ENCODE measurements at places on chromosomes 5 and 9.

GRCh38 chr9:38057416-38058195, 11.4 kb downstream of the SHB start:
- DNase-seq = no peak

- no peak for DNase-seq
These were observed 24.7 kb downstream of the TRIM14 start for GRCh38 chr9:98094316-98094715.

GRCh38 chr5:128196791-128197190, 113.2 kb downstream of the SLC12A2 start:
- no peak for DNase-seq

- DNase-seq = no peak
These were observed 360.0 kb downstream of the OSTF1 start for GRCh38 chr9:75448281-75448680.

DNA sequence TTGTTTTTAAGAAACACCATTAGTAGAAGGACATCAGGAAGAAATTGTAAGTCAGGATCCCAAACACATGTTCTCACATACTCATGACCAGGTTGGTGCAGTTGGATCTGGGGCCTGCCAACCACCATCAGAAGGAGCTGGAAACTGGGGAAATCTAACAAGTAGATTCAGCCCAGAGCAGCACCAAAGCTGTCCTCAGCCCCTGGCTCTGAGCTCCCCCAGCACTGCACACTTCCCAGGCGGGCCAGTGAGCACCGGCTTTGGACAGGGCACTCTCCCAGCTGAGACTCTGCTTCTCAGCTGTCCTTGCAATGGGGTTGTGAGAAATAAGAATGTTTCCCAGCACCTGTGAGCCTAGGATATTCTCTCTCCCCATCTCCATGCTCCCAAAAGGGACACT, 162.5 kb downstream of the PAX5 start:
- no peak for DNase-seq

DNA sequence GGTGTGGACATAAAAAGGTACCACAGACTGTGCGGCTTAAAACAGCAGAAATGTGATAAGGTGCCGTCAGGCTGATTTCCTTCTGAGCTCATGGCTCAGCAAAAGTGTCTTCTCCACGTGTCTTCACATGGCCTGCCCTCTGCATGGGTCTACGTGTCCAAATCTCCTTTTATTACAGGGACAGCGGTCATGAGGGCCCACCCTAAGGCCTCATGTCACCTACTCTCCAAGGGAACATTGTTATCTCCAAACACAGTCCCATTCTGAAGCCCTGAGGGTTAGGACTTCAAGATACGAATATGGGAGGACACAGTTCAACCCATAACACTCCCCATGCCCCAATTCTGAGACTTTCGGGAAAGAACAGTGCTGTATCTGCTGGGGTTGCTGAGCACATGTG, 35.2 kb downstream of the COL23A1 start:
- DNase-seq = no peak

GRCh38 chr5:149605354-149605997, 24.2 kb downstream of the ARHGEF37 start:
- no peak for DNase-seq

- DNase-seq = no peak
These were observed 791 bp downstream of the SLC2A8 start for GRCh38 chr9:127397646-127398274.

GRCh38 chr9:123318961-123319421, 37.0 kb upstream of the CRB2 start:
- no peak for DNase-seq

DNA sequence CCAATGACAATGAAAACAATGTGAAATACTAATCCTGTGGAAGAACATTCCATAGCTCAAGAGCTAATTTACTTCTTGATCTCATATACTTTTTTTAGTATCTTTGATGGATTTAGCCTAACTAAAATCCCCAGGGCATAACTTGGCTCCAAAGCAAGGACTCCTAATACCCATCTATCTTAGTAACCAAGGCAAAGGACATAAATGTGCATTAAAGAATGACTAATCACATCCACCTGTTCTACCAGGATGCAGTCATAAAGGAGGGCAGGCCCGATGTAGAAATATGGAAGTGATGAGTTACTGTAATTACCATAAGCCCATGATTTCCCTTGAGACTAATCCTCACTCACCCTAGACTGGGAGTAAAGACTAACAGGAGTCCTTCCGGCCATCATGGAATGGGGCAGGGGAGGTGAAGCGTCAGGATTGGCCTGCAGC, 56.9 kb downstream of the KIF24 start:
- DNase-seq = no peak

DNA sequence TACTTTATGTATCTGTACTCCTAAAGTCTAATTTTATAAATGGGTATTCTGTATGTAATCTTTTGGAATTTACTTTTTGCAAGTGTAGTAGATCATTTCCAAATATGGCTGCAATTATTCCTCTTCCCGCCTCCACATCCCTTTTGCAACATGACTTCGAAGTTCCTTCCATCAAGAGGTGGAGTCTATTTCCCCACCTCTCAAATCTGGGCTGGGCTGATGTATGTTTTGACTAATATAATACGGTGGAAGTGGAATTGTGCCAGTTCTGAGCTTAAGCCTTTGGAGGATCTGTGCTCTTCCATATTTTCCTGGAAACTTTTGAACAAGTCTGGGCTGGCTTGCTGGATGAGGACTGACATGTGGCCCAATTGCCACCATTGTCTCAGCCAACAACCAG, 155.9 kb downstream of the FGF18 start:
- no peak for DNase-seq

GRCh38 chr9:2749485-2749884, 32.2 kb downstream of the KCNV2 start:
- DNase-seq = no peak

- DNase-seq = peak; percentile 68
These were observed at the start of gene TCF7 for GRCh38 chr5:134113902-134114875. TSS of gene TCF7 (plus strand) at chr5:134114681. CDS start at chr5:134114907, 226 bp downstream.

- no peak for DNase-seq
These were observed 137.1 kb downstream of the FOXD1 start for GRCh38 chr5:73311291-73312110.

DNA sequence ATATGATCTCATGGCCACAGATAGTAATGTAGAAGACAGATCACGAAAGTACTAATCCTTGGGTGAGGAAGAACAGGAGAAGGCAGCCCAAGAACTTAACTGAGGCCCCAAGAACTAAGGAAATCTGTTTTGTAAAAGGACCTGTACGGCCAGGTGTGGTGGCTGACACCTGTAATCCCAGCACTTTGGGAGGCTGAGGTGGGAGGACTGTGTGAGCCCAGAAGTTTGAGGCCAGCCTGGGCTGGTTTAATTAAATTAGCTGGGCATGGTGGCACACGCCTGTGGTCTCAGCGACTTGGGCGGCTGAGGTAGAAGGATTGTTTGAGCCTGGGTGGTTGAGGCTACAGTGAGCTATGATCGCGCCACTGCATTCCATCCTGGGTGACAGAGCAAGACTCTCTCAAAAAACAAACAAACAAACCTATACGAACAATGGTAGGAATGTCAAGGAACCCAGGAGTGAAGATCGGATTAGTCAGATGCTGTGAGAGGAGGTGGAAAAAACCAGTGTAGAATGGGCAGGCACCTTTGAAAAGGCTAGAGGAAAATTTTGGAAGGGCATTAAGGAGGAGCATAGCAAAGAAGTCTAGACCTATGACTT, 283.8 kb upstream of the DMRT1 start:
- DNase-seq = no peak

GRCh38 chr5:90981177-90981576, 401.9 kb downstream of the ARRDC3 start:
- no peak for DNase-seq

DNA sequence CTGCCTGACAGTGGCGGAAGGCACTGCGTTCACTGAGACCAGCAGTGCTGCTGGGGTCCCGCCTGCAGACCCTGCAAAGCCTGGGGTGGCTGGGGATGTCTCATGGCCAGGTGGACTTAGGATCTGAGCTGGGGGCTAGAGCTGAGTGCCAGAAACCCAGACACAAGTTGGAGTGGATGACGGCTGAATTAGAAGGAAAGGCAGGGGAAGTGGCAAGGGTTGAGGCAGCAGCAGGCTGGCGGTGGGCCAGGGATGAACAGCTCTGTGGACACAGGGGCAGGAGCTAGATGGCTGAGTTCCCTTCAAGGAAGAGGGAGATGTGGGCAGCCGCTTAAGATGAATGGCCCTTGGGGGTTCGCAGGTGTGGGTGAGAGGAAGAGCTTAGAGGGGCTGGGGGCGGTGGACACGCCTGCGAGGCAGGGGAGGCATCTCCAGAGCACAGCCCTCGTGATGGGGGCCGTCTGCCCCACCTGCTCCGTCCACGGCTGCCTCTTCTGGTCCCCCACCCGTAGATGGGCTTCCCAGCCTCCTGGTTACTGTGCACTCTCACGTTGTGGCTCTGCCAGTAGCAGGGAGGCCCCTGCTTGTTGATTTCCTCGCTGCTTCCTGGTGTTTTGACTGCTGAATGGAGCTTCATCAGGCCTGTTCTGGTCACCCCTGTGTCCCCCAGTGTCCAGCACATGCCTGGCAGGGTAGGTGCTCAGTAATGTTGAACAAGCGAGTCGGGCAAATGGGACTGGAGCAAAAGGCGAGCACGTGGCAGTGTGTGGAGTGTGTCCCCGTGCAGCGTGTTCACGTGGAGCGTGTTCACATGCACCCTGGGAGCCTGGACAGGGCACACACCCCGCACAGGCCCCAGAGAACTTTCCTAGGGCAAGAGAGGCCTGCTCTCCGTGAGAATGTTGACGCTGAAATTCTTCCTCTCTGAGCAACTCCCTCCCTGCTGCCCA, 168.2 kb downstream of the CACNA1B start:
- DNase-seq = no peak

DNA sequence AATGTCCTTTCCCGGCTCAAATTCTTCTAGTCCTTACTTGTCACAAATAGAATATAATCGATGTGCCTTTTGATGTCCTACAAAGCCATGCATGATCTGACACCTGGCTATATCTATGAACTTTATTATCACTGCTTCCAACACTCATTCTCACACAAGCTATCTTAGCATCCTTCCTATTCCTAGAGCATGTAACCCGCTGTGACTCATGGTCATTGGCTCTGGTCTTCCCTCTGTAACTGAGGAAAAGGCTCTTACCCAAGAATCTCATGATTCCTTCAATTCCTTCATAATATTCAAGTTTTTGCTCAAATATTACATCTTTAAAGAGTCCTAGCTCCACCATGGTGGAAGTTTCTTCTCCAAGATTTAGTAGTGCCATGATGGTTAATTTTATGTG, 480.0 kb upstream of the PAPPA start:
- no peak for DNase-seq

- DNase-seq = no peak
These were observed 654.0 kb upstream of the ACO1 start for GRCh38 chr9:31730398-31730797.

DNA sequence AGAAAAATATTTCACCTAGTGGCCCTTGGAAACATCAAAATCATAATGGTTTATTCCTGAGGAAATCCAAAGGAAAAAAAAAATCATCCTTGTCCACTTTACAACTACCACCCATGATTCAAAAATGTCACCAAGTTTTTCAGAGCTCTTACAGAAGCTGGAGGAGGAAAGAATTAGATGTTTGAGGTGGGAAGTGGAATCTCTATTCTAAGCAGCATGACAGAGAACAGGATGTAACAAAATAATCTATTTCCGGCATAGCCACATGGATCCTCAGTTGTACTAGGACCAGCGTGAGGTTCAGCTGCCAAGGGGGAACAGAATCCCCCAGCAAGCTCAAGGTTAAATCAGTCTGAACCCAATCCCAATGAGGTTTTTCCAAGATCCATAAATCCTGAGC, 40.2 kb downstream of the FBXW11 start:
- no peak for DNase-seq

- no peak for DNase-seq
These were observed 413.6 kb upstream of the TNC start for GRCh38 chr9:115531410-115532125.

DNA sequence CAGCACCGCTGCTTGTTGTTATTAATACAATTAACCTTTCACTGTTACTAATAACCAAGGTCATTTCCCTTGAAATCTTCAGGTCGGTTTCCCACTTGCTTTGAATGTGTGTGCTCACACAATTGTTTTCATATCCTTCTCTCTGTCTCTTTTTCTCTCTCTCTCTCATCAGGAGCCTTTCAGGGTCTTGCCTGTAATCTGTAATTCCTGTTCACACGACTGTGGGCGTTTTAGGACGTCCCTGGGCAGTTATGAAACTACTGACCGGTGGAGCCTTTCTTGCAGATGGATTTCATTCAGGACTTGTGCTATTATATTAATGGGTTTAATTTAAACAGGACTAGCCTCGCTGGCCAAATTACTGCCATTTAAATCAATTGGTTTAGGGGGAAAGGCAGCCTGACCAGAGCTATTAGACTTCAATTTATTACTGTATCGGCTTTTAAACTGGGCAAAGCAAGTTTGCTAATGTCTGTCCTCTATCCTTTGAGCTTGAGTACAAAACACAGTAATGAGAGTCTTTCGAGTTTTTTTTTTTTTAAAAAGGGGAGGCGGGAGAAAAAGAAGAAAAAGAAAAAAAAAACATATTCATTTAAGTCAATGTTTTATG, 316.0 kb upstream of the TLE4 start:
- DNase-seq = no peak

DNA sequence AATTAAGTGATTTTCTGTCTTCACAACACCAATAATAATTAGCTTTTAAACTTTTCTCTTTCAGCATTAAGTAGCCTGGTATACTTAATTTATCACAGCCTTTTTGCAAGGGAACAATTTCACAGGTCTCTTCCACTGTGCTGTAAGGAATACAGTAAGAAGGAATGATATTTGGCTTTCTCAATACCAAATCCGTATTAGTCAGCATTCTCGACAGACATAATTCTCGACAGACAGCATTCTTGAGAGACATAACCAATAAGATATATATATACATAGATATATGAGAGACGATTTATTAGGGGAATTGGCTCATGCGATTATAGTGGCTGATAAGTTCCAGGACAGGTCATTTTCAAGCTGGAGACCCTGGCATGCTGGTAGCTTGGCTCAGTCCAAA, 18.0 kb downstream of the PRKAA1 start:
- DNase-seq = no peak

DNA sequence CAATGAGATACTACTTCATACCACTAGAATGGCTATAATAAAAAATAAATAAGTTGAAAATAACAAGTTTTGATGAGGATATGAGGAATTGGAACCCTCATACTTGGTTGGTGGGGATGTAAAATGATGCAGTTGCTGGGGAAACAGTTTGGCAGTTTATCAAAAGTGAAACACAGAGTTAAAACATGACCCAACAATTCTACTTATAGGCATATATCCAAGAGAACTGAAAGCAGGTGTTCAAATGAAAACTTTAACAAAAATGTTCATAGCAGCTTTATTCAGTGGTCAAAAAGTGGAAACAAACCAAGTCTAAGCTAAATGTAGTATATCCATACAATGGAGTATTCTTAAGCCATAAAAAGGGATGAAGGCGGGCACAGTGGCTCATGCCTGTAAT, 13.1 kb upstream of the LHFPL2 start:
- DNase-seq = no peak

Measured in stimulated activated CD8-positive, alpha-beta memory T cell treated with anti-CD3 and anti-CD28 coated beads, Interleukin-2, amount 100 ng/mL, for 1 hour (primary cell).